AG09309 (cell line): ENCODE measurements at places on chromosomes 5 and 9.

DNA sequence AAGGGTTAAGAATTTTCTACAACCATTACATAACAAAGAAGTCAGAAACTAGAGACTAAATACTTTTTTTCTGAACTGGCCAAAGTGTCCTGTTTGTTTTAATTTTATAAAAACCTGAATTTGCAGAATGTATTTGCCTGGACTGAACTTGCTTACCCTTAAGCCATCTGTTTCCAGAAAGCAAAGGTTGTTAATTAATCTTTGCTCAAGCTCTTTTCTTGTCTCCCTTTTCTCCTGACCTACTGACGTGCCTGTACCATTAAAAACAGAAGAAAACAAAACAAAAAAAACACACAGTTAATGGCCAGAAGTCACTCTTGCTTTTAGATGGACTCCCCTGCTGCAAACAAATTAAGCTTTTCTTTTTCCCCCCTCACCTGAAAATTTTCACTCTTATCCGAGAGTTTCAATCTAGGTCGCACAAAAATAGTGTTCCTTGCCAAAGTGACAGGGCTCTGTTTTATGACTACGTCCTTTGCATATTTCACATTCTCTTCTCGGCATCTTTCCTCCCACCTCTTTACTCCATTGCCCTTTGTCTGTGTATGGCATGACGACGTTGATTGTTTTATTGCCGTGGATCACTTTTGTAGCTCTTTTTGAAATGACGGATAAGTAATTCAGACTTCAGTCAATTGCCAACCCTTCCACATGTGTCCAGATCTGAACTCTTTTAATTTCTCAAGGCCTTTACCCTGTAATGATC is 333.8 kb upstream of the GRIN3A start:
- no peak for DNase-seq

GRCh38 chr9:93134015-93134739 is at the start of gene NINJ1:
TSS of gene NINJ1 (minus strand) at chr9:93134251. CDS start at chr9:93134217, 34 bp downstream.
- no peak for DNase-seq

GRCh38 chr5:978693-979092 is 29.9 kb upstream of the NKD2 start:
- DNase-seq: no peak

DNA sequence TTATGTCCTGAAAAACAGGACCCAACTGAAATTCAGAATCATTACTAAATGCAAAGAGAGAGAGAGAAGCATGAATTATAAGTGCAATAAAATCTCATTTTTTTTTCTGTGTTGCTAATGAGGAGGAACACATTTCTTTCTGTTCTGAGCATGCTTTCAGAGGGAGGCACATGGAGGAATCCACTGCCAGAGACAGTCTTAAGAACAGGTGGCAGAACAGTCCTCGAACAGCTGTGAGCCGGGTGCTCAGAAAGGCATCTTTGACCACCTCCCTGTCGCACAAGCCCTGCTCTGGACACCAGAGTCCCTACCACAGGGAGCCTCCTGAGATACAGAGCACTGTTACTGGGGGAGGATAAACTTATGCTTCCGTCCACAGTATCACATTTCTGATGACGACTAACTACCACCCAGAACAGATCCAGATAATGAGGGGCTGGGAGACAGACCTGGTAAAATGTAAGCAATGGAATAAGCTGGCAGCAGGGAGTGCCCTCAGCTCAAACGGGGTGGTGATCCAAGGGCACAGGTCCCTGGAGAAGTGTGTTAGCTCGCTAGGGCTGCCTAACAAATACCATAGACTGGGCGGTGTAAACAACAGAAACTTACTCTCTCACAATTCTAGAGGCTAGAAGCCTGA is 134.0 kb downstream of the SLC1A3 start:
- no peak for DNase-seq

- no peak for DNase-seq
Measured at GRCh38 chr9:106875529-106875928, 12.6 kb downstream of the ZNF462 start.

DNA sequence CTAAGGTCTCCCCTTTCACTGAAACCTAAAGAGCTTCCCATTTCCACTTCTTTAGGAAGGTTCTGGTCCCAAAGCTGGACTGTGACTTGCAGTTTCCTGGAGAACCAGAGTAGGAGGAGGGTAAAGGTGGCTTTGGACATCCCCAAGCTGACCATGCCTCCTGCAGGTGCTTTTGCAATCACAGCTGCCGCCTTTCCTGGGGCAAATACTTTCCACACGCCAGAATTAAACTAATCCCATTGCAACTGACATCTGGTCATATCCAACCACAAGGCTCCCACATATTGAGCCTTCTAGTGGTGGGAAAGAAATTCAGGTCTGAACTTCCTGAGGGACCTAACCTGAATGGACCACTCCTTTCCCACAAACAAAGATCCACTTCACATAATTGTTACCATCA is 92.7 kb downstream of the NRG2 start:
- no peak for DNase-seq

- peak; percentile 24 for DNase-seq
Measured at GRCh38 chr5:27701931-27702903, 663.8 kb upstream of the CDH9 start.

DNA sequence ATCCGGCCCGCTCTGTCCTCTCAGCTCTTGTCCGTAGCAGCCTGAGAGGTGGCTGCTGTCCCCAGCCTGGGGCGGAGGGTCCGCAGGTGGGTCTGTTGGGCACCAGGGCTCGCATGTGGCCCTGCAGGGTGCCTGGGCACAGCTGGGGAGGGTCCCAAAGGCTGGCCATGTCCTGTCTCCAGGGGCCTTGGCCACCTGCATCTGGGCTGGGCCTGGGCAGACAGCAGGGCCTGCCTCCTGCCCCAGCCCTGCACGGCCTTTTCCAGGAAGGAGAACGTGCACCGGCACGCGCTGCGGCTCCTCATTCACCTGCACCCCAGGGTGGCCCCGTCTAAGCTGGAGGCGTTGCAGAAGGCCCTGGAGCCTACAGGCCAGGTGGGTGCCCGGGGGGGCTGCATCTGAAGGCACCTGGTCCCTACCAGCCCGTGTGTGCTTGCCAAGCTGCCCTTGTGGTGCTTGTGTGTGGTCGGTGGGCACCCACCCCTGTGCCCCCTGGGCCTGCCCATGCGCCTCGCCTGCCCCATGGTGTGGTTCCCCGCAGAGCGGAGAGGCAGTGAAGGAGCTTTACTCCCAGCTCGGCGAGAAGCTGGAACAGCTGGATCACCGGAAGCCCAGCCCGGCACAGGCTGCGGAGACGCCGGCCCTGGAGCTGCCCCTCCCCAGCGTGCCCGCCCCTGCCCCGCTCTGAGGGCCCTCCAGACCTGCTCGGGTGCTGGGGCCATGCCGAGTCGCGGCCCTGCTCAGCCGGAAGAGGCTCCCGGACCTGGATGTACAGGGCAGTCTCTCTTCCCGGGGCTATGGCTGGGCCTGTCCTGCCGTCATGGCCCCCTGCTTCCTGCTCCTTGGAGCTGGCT is 5.1 kb upstream of the TOR4A start:
- no peak for DNase-seq

DNA sequence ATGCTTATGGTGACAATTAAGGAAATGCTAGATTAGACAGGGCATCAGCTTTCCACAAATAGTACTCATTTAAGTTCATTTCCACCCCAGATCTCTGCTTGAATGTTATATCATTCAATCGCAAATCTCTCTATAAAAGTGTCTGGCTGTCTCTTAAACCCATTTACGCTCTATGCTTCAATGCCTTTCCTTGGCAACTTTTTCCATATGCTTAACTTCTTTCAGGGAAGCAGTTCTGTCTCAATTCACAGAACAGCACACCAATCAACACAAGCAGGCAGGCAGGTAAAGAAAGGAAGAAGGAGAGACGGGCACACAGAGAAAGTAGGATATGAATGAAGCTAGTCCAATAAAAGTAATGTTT is 243.1 kb downstream of the DENND1A start:
- DNase-seq: no peak

DNA sequence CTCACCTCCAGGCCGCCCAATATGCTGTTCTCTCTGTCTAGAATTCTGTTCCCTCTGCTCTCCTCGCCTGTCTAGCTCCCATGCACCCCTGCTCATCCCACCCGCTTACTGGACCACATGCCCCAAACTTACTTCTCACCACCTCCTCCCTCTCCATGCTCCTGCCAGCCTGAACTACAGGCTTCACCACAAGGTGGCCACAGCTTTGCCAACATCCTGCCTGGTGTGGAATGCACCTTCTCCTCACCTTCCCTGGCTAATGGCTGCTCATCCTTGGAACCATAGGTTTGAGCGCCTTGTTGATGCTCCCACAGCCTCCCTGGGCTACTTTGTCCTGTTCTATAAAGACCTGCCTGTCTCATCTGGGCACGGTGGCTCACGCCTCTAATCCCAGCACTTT is 9.6 kb downstream of the LAMC3 start:
- no peak for DNase-seq

GRCh38 chr9:100308965-100309564 is 43.7 kb downstream of the TEX10 start:
- DNase-seq: no peak

- DNase-seq: no peak
Measured at GRCh38 chr5:10590226-10590999, 26.5 kb downstream of the ANKRD33B start.
